Stimulated activated CD4-positive, alpha-beta T cell treated with anti-CD3 and anti-CD28 coated beads, Interleukin-1b, Interleukin-23, amount 100 ng/mL, for 24 hours (primary cell): ENCODE measurements at places on chromosomes 3 and 15.

DNA sequence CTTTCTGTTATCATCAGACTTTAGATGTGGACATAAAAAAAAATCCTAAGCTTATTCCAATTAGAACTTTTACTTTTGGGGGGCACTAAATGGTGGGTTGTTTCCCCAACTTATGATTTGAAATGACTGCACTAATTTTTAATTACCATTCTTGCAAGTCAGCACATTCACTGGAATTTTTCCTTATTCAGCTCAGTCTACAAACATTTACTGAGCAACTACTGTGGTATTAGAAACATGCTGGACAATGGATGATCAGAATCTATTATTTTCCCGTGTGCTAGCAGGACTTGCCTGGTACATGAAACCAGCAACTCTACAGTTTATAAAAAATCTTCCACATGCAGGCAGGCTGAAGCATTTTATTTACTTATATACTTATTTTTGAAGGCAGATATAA, 273.6 kb downstream of the FOXP1 start:
- DNase-seq, result no peak

DNA sequence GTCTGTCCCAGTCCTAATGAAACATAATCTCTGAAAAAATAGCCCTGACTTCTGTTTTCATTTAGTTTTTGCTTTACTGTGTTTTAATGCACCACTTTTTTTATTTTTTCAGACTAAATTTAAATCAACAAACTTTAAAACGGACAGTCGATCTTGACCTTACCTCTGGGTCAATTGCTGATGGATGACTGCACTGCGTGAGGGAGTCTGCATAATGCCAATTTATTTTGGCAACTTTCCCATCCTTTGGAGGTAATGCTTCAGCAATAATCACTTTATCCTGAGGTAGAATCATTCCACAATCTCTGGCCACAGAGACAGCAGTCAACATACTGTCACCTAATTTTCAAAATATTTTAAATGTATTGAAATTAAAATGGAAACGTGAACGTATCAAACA, 32.5 kb upstream of the GP5 start:
- no peak for DNase-seq

- DNase-seq, result no peak
These were observed 58.7 kb downstream of the RPN1 start for GRCh38 chr3:128591738-128592426.

DNA sequence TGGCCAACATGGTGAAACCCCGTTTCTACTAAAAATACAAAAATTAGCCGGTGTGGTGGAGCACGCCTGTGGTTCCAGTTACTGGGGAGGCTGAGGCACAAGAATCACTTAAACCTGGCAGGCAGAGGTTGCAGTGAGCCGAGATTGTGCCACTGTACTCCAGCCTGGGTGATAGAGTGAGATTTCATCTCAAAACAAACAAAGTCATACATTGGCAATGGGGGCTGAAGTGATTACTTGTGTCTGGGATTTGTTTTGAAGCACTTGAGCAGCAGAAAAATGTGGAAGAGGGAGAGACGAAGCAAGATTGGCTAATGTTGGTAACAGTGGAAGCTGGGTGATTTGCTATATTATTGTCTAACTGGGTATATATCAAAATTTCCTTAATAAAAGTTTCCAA, 13.4 kb upstream of the TMEM40 start:
- DNase-seq, result no peak

- DNase-seq, result no peak
These were observed 157.6 kb downstream of the UACA start for GRCh38 chr15:70605606-70606410.

DNA sequence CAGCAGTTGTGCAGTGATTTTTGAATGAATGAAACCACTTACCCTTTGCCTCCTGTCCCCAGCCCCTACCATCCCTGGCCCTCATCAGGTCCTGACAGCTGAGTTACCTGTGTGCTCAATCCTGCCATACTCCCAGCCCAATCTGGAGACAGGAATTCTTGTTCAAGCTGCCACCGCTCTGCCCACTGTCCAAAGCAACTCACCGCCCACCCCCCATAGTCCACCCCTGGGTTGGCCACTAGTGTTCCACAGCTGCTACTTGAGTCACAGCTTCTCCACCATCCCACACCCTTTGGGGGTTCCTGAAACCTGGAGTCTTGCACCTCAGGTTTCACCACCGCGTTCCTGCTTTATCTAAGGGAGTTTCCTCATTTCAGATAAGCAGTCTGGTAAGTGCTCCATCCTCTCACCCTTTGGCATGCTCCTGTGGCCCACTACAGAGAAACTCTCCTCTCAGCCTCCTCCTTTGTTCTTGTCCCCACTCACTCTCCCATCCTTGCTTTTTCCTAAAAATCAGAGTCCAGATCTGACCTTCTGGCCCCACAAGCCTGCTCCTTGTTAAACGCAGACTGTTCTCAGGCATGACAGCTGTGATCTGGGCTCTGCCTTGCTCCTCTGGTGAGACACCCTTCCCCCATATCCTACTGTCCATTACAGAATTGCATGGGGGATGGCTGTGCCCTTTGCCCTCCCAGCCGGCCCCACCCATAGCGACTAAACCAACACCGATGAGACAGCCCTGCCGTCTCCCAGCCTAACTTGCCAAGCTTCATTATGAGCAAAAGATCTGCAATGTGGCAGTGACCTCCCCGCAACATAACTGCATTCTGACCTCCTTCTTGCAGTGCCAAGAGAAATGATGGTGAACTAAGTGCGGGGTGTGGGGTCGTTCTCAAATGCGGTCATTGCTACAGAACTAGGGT, 50.0 kb downstream of the CYP19A1 start:
- no peak for DNase-seq

- no peak for DNase-seq
These were observed 61.9 kb downstream of the BTLA start for GRCh38 chr3:112437146-112438022.

- no peak for DNase-seq
These were observed 7.8 kb upstream of the STAC start for GRCh38 chr3:36372534-36372935.

GRCh38 chr15:58167095-58167691, 29.0 kb downstream of the AQP9 start:
- no peak for DNase-seq

- no peak for DNase-seq
These were observed 21.1 kb downstream of the ATRIP start for GRCh38 chr3:48467473-48468267.

GRCh38 chr3:47865192-47865591, 62.3 kb downstream of the DHX30 start:
- DNase-seq, result no peak

DNA sequence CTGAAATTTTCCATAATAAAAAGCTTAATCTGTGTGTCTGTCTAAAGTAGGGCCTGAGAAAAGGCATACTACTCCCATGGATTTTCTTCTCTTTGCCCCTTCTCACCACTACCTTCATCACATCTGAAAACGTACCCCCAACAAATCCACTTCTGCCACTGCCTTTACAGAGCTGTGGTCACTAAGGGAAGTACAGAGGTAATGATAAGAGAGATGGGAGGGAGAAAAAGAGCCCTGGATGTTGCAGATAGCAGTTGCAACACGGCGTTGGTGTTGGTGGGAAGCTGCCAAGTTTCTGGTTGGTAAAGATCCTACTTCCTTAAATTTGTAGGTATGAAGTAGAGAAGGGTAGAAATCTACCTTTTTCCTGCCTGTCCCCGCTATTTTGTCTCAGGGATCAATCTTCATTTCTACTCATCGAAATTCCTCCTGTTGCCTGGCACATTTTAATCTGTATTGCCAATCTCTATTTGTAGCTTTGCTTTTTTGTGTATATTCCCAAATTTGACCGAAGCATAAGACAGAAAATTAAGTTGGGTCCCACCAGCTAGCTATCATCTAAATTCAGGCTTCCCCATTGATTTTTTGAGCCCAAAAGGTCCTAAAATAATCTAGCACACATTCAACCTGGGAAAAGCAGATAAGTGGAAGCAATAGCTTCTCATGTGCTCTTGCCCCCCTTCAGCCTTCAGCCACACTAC, 102.9 kb downstream of the TFDP2 start:
- DNase-seq, result no peak

GRCh38 chr3:62895901-62896300, 20.7 kb upstream of the CADPS start:
- no peak for DNase-seq

- DNase-seq, result no peak
These were observed 49.8 kb downstream of the RSRC1 start for GRCh38 chr3:158159714-158160113.
